ENCODE measurements at places on chromosomes 5 and 9.

- DNase-seq = peak; percentile 10
Observed at GRCh38 chr5:132841305-132841704, 10.9 kb upstream of the SHROOM1 start.

GRCh38 chr5:45542421-45542820, 153.8 kb downstream of the HCN1 start:
- no peak for DNase-seq

DNA sequence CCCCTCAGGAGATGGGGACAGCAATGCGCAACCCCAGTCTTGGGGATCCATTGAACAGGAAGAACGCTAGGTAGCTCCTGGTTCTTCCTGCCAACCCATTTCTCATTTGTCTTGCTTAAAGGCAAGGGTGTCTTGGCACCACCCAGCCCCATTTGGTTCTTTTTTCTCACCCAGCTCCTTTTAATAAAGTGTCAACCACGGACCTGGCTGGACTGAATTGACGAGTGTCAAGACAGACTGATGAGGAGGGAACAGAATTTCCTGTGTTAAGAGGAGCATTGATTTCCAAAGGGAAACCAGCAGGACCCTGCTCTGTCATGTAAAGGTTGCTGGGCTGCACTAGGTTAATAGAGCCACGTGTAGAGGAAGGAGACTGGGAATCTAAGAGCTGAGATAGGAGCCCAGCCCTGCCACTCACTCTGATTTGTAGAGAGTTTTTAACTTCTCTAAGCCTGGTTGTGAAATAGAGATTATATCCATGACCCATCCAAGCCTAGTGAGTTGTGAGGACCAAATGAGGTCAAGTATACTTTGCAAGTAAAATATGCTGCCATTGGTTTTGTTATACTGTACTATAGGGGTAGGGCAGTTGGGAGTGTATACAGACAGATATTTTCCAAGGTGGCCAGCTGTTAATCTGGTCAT, 33.7 kb downstream of the OSTF1 start:
- no peak for DNase-seq

GRCh38 chr5:64308135-64308534, 142.5 kb downstream of the RNF180 start:
- no peak for DNase-seq

GRCh38 chr5:112532654-112533360, 113.7 kb upstream of the EPB41L4A start:
- DNase-seq = no peak

- DNase-seq = no peak
Observed at GRCh38 chr5:160727296-160727997, 124.6 kb downstream of the ATP10B start.

- no peak for DNase-seq
Observed at GRCh38 chr9:124242331-124243194, 15.2 kb upstream of the NEK6 start.

DNA sequence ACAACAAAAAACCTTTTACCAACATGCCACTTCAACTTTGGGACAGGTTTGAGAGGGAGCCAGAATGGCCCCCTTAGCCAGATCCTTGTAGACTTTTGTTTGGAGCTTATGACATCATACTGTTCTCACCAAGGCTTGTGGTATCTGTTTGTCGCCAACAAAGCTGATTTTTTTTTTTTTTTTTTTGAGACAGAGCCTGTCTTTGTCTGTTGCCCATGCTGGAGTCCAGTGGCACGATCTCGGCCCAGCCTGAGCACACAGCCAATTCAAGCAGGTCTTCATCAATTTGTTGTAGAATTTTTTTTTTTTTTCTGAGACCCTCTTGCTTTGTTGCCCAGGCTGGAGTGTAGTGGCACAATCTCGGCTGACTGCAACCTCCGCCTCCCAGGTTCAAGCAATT, 26.4 kb upstream of the NTNG2 start:
- DNase-seq = no peak

GRCh38 chr5:136522217-136522956, 157.0 kb upstream of the TRPC7 start:
- no peak for DNase-seq

- no peak for DNase-seq
Observed at GRCh38 chr5:127647361-127647958, 1.4 kb upstream of the CTXN3 start.

GRCh38 chr9:98503867-98504266, 204.9 kb downstream of the GABBR2 start:
- DNase-seq = no peak

- no peak for DNase-seq
Observed at GRCh38 chr5:143093452-143094086, 309.9 kb downstream of the NR3C1 start.

DNA sequence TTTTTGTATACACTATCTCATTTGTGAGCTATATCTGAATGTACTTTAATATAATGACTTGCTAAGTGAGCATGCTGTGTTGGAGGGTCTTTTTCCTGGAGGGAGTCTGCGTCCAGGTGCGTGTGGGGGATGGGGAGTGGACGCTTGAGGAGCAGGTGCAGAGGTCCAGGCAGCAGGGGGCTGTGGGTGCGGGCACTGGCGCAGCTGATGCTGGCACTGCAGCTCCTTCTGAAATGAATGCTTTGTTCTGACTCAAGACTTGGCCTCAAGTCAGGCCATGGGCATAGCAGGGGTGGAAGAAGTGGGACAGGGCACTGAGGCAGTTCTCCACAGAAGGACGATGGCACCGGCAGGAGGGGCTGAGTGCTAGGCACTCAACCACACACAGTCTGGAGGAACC, 165.7 kb upstream of the IRX1 start:
- DNase-seq = no peak

- no peak for DNase-seq
Observed at GRCh38 chr9:91541734-91542133, 118.1 kb upstream of the NFIL3 start.
